Esophagus squamous epithelium (tissue), 5 donors: ENCODE measurements at places on chromosomes 4 and X.

DNA sequence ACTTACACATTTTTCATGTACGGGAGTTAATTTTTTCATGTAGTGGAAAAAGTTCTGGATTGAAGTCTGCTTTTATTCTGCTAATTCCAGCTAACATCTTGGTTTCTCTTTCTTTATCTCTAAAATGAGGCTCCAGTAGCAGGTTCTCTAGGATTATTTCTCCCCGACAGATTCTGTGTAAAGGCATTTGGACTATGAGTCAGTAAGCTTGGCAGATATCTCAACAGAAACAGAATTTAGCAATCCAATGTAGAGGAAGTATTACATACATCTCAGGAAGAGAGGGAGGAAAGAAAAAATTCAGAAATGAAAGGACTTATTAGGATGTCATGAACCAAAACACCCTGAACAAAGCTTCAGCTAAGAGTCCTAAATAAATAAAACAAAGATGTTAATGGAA is 1682.3 kb upstream of the TENM3 start:
- no peak overlapping the region for H3K4me3 ChIP-seq
- no peaks in the 10 kb centered on the region for H3K4me1 ChIP-seq
- no peak overlapping the region for H3K27ac ChIP-seq
- no peak for DNase-seq

DNA sequence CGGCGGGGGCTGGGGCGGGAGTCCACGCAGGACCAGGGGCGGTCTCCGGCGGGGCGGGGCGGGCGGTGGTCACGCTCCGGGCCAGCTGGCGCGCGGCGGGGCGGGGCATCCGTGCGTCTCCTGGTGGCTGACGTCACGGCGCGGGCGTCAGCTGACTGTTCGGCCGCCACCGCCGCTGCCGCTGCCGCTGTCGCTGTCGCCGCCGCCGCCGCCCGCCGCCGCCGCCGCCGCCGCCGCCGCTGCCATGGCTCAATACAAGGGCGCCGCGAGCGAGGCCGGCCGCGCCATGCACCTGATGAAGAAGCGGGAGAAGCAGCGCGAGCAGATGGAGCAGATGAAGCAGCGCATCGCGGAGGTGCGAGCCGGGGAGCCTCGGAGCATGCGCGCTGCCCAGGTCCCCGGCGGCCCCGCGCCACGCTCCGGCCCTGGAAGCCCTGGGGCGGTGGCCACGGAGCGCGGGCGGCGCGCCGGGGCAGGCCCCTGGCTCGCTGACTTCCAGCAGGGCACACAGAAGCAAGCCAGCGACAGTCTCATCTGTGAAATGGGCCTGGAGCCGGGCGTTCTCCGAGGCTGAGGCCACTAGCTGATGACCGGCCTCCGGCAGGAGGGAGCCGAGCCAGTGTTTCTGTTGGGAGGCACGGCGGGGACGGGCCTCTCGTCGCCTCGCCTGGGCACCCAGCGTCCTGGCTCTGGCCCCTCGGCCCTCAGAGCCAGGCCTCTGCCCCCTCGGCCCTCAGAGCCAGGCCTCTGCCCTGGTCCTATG is at the start of gene FAM50A:
TSS of gene FAM50A (plus strand) at position 150 of the 763 bp plus-strand sequence. CDS start at position 245, 95 bp downstream.
- DNase-seq: no peak
- peaks cover 5% of the 10 kb centered on the region for H3K36me3 ChIP-seq
- peak within 1 kb of the TSS; percentile 51 for H3K4me3 ChIP-seq

- no peak overlapping the region for H3K4me3 ChIP-seq
- no peaks in the 10 kb centered on the region for H3K4me1 ChIP-seq
- no peaks in the 10 kb centered on the region for H3K27me3 ChIP-seq
- no peaks in the 10 kb centered on the region for H3K36me3 ChIP-seq
- DNase-seq: no peak
- H3K27ac ChIP-seq: no peak overlapping the region
These were observed 372.9 kb downstream of the KLHL13 start for GRCh38 chrX:117743469-117744251.

- peaks cover 41% of the 10 kb centered on the region for H3K4me1 ChIP-seq
- H3K27me3 ChIP-seq: no peaks in the 10 kb centered on the region
- peaks cover 11% of the 10 kb centered on the region for H3K36me3 ChIP-seq
- DNase-seq: no peak
- H3K4me3 ChIP-seq: no peak overlapping the region
- H3K27ac ChIP-seq: no peak overlapping the region
These were observed 8.6 kb downstream of the SRD5A3 start for GRCh38 chr4:55354648-55355047.

DNA sequence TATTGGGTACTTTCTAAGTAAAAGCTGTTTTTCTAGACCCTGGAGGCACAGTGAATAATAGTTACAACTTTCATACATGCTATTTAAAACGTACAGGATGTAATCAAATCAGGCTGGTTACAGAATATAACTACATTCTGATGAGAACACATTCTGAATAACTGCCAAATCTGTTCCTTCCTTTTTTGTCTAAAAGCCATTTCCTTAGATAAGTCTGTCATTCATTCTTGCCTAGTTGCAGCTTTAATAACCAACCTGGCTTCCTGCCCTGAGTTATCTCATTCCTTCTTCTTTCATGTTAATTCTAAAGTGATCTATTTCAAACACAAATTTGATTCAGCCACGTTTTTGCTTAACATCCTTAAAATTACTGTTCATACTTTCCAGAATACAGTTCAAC is 189.7 kb upstream of the ITM2A start:
- no peak overlapping the region for H3K4me3 ChIP-seq
- no peaks in the 10 kb centered on the region for H3K36me3 ChIP-seq
- no peak overlapping the region for H3K27ac ChIP-seq
- H3K4me1 ChIP-seq: no peaks in the 10 kb centered on the region
- DNase-seq: no peak

GRCh38 chrX:103431316-103431715 is 55.0 kb downstream of the BEX3 start:
- H3K4me1 ChIP-seq: no peaks in the 10 kb centered on the region
- H3K27me3 ChIP-seq: no peaks in the 10 kb centered on the region
- no peak for DNase-seq
- no peak overlapping the region for H3K4me3 ChIP-seq
- no peaks in the 10 kb centered on the region for H3K36me3 ChIP-seq

DNA sequence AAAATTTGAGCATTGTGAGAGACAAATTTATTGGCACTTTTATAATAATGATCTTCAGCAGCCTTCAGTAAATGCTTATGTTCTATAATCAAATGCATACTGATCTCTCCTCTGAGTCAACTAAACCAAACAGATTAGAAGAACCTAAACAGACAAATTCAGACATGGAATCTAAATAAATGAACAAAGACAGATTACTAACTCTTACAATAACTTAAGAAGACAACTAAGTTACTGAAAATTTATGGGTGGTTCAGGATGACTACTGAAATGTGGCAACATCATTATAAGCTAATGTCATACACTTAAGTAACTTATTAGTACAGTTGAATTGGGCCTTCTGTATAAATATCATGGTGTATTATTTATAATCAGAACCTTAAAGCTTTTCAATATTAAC is 127.3 kb downstream of the NEK1 start:
- H3K27me3 ChIP-seq: no peaks in the 10 kb centered on the region
- no peak for DNase-seq
- H3K4me1 ChIP-seq: no peaks in the 10 kb centered on the region
- no peak overlapping the region for H3K27ac ChIP-seq
- H3K36me3 ChIP-seq: no peaks in the 10 kb centered on the region

GRCh38 chr4:2141762-2142451 is 82.8 kb downstream of the NAT8L start:
- H3K27ac ChIP-seq: no peak overlapping the region
- no peak overlapping the region for H3K4me3 ChIP-seq
- DNase-seq: no peak
- H3K27me3 ChIP-seq: no peaks in the 10 kb centered on the region
- no peaks in the 10 kb centered on the region for H3K4me1 ChIP-seq
- no peaks in the 10 kb centered on the region for H3K36me3 ChIP-seq

DNA sequence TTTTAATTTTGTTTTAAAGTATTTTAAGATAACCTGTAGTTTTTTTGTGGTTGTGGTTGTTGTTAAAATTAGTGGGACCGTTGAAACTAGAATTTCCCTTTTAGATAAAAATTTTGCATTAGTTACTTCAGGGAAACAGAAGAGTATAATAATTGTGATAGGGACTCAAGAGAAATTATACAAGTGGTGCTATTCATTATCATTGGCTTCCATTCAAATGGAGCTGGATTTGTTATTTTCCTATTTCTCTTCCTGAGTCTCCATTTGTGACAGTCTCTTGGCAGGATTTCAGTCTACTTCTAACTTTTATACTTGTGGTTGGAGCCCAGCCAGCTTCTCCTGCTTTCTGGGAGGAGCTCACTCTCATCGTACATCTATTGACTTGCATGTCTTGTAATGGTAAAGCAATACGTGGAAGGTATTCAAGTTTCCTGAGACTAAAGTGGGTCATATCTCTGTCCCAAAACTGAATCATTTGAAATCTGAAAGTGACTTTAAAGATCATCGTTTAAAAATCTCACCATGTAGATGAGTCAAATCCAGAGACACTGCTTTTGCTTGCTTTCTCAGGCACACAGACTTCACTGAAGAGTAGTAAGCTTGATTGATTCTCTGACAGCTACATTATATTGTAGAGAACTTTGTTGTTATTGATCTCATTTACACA is 155.8 kb downstream of the RPA4 start:
- H3K27me3 ChIP-seq: no peaks in the 10 kb centered on the region
- DNase-seq: no peak
- H3K4me1 ChIP-seq: no peaks in the 10 kb centered on the region

GRCh38 chr4:150852216-150852615 is 162.9 kb downstream of the LRBA start:
- no peaks in the 10 kb centered on the region for H3K4me1 ChIP-seq
- H3K27ac ChIP-seq: no peak overlapping the region
- no peaks in the 10 kb centered on the region for H3K27me3 ChIP-seq
- peaks cover 4% of the 10 kb centered on the region for H3K36me3 ChIP-seq

- H3K4me1 ChIP-seq: no peaks in the 10 kb centered on the region
- H3K27ac ChIP-seq: no peak overlapping the region
- no peaks in the 10 kb centered on the region for H3K36me3 ChIP-seq
- no peak overlapping the region for H3K4me3 ChIP-seq
- no peaks in the 10 kb centered on the region for H3K27me3 ChIP-seq
These were observed 150.2 kb upstream of the MAMLD1 start for GRCh38 chrX:150212672-150213480.

- no peaks in the 10 kb centered on the region for H3K36me3 ChIP-seq
- H3K27ac ChIP-seq: no peak overlapping the region
- no peaks in the 10 kb centered on the region for H3K27me3 ChIP-seq
- no peak for DNase-seq
- peaks cover 49% of the 10 kb centered on the region for H3K4me1 ChIP-seq
- no peak overlapping the region for H3K4me3 ChIP-seq
These were observed 9.2 kb upstream of the BGN start for GRCh38 chrX:153485396-153486080.

DNA sequence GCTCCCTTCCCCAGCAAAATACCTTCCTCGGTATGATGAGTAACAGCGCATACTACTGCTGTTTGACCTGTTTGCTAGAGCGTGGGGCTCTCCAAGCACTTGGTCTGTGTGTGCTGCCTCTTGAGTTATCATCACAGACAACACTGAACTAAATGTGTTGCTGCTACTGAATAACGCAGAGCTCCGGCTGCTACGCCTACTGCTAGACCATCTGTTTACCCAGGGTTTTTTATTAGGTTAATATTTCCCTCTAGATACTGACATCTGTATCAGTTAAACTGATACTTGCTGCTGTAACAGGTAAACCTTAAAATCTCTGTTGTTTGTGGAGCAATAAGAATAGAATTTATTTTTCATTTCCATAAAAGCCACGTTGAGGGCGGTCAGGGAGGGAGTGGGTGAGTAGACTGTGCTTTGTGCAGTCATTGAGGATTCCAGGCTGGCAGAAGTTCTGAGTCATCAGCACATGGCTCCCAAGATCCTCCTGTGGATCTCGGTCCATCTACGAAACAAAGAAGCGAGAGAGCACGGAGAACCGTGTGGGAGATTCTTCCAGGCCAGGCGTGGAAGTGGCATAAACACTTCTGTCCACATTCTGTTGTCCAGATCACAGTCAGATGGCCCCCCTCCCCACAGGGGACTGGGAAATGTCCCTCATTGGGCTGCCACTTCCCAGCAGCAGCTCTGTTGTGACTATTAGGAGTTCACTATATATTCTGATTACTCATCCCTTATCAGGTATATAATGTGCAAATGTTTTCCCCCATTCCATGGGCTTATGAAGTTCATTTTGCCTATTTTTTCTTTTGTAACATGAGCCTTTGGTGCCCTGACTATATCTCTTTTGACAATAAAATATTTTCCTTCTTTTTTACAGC is 14.1 kb downstream of the GRK4 start:
- H3K4me3 ChIP-seq: no peak overlapping the region
- H3K36me3 ChIP-seq: no peaks in the 10 kb centered on the region
- H3K4me1 ChIP-seq: no peaks in the 10 kb centered on the region
- no peaks in the 10 kb centered on the region for H3K27me3 ChIP-seq
- H3K27ac ChIP-seq: no peak overlapping the region

DNA sequence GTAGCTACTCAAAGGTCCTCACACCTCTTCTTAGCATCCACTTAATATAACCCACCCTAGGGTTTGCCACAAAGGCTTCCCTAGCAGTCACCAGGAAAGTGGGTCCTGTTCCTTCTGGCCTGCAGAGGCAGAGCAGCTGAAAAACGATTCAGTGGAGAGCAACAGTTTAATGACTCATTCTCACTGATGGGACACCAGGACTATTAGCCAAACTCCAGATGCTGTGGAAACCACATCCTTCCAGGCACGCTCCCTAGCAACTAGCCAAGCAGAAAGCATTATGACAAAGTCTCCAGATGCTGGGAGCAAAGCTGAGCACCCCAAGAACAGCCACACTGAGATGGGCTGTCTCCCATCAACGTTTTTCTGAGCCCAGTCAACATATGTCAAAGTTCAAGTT is 30.3 kb upstream of the UTP14A start:
- H3K27me3 ChIP-seq: no peaks in the 10 kb centered on the region
- no peaks in the 10 kb centered on the region for H3K4me1 ChIP-seq

- no peaks in the 10 kb centered on the region for H3K36me3 ChIP-seq
- peak overlapping the region; percentile 45 for H3K4me3 ChIP-seq
- DNase-seq: no peak
- peaks cover 37% of the 10 kb centered on the region for H3K27me3 ChIP-seq
These were observed 978 bp downstream of the HS6ST2 start for GRCh38 chrX:132957211-132958090.

DNA sequence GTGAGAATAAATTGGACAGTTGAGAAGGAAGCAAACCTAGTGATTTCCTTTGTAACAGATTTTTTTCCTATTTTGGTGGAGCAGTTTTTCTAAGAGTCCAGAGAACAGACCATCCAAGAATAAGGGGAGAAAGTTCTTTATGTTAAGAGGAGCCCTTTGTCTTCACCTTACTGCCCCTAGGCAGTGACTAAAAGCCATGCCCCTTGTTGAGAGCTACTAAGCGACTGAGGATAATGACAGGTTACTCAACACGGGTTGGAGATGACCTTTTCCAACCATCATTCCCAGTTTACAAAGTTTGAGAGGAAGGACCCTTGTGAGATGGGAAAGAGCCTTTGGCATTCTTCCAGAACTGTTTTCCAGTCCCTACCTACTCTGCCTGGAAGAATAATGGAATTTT is 3.2 kb downstream of the CCDC160 start:
- H3K36me3 ChIP-seq: no peaks in the 10 kb centered on the region
- H3K4me3 ChIP-seq: no peak overlapping the region
- H3K4me1 ChIP-seq: no peaks in the 10 kb centered on the region
- no peak for DNase-seq
